ENCODE measurements at places on chromosomes 13 and 19.

GRCh38 chr19:1970003-1970805 is 29.2 kb downstream of the CSNK1G2 start:
- DNase-seq: no peak

DNA sequence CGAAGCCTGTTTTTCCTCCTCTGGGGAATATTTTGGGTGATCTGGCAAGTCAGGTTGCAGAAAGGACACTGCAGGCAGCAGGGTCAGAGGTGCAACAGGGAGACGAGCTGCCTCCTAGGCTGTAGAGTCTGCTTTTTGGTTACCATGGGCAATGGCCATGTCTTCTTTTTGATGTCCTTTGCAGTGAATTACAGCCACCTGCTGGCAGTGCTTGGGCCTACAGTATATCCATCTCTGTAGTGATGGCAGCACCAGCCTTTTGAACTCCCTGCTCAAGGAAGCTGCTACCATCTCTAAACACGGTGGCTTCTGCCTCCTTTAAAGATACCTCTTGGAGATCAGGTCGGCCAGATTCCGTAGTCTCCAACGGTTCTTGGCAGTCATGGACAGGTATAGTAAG is 73.9 kb downstream of the WTIP start:
- DNase-seq: no peak

DNA sequence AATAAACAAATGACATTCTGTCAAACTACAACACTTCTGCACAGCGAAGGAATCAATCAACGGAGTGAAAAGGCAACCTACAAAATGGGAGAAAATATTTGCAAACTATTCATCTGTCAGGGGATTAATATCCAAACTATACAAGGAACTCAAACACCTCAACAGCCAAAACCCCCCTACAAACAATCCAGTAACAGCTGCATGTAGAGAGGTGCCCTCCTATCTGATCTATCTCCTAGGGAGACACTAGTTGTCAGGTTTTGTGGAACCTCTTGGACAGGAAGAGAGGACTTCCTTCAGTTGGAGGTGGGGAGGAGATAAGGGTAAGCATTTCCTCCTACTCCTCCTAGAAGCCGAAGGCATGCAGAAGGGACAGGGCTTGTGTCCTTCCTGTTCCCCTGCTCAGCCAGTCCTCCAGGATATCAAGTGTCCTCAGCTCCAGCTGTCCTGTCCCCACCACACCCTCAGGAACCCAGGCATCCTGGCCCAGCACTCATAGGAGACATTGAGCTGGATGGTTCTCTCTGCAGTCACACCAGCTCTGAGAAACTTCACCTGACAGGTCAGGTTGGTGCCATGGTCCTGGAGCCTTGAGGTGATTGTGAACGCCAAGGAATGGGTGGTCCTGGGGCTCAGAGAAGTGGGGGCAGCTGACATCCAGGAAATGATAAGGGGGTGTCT is 9.8 kb upstream of the SIGLEC8 start:
- no peak for DNase-seq

DNA sequence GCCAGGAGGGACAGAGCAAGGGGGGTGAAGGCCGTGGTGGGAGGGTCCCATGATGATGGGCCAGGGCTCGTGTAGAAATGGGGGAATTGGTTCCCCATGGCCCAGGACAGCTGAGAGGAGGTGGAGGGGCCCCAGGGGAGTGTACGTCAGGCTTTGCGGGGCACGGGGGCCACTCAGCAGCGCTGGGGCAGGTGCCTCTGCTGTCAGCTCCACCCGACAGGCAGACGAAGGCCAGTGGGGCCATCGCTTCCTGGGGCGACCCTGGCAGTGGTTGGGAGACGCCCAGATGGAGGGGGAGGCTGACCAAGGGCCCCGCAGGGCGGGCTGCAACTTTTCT is 1.9 kb upstream of the TEKTIP1 start:
- DNase-seq: no peak

- DNase-seq: no peak
These were observed 5.3 kb downstream of the MISP start for GRCh38 chr19:756236-756635.

DNA sequence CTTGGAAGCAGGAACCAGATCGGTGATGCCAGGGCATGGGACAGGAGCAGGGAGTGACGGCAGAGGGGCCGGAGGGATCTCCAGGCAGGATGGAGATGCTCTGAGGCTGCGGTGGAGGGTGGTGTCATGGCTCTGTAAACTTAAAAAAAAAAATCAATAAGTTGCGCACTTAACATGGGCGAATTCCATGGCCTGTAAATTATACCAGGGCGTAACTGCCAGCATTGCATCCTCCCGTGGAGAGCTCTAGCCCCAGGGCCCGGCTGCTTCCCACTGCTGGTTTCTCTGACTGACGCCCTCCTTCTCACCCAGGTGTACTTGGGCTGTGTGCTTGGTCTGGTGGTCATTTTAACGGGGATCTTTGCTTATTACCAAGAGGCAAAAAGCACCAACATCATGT is 8.7 kb downstream of the ATP12A start:
- no peak for DNase-seq

- DNase-seq: no peak
These were observed 9.4 kb upstream of the PAN3 start for GRCh38 chr13:28128926-28129325.

- no peak for DNase-seq
These were observed 113.5 kb downstream of the MYO16 start for GRCh38 chr13:108742701-108743451.

DNA sequence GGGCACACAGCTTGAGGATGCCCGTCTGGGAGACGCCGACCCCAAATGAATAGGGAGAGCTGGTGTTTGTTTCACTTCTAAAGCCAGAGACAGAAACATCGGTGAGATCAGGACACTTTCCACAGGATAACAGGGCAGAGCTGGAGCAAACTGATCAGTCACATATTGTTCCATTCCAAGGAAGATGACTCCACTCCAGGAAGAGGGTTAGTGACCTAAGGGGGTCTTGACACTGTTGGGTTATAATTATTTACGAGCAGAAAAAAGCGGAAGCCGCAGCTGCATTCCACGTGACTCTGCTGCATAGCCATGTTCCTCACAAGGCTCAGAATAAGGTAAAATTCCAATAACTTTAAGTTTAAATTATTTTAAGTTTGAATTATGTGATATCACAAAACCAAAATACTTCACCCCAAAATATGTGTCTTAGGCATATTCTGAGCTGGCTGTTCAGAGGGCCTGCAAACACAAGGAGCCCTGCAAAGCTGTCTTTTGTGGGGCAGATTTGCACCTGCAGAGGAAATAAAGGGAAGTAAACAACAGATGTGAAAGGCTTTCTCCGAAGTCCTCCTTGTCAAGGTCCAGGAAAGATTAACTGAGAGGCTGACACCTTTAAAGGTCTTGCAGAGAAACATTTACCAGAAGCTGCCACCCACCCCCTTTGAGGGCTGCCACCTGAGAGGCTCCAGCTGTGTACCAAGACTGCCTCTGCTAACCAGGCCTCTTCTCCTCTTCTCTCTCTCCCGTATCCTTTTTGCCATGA is 819.2 kb downstream of the UQCRFS1 start:
- DNase-seq: no peak

- peak; percentile 8 for DNase-seq
These were observed 22.5 kb upstream of the ALOX5AP start for GRCh38 chr13:30712536-30713532.

DNA sequence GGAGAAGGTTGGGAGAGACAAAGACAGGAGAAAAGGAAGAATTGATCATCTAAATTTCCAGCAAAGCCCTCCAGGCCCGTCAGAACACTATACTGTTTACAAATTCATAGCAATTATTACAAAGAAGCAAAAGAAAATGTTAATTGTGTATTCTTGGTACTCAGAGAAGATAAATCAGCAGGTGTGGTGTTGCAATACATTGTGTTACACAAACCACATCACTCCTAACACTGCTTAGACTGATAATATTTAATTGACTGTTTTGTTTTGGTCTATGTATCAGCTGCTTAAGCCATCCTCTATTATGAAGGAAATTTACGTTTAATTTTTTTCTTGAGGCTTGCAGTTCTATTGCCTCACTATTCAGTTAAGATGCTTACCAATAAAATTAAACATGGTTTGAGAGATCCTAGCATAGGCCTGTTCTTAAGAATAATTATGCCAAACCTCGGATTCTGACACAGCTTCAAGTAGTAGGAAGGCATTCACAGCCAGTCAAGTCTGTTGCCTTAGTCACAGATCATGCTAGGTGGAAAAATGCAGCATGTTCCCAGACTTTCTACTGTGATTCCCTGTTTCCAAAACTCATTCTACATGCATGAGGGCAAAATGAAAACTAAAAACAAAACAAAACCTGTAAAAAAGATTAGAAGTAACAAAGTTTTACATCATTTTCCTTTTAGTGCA is 129.2 kb downstream of the TBC1D4 start:
- no peak for DNase-seq

DNA sequence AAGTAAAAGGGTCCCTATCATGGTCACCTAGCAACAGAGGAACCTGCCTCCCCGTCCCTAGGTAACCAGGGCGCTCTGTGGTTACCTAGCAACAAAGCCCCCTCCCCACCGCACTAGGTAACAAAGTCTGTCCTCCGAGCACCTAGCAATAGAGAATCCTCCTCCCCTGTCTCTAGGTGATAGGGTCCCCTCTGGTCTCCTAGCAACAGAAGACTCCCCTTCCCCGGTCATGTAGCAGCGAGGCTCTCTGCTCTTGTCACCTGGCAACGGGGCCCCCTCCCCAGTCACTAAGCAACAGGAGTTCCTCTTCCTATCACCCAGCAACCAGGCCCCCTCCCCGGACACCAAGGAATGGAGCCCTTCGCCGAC is 307 bp downstream of the JOSD2 start:
- peak; percentile 79 for DNase-seq

DNA sequence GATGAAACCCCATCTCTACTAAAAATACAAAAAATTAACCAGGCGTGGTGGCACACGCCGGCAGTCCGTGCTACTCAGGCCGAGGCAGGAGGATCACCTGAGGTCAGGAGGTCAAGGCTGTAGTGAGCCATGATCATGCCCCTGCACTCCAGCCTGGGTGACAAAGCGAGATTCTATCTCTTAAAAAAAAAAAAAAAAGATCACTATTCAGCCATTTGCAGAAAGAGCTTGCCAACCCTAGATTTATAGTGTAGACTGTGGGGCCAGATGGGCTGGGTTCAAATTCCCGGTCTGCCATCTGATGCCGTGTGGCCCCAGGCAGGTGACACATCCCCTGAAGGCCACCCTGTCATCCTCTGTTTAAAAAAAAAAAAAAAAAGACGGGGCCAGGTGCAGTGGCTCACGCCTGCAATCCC is 28.9 kb downstream of the SMIM24 start:
- DNase-seq: no peak

DNA sequence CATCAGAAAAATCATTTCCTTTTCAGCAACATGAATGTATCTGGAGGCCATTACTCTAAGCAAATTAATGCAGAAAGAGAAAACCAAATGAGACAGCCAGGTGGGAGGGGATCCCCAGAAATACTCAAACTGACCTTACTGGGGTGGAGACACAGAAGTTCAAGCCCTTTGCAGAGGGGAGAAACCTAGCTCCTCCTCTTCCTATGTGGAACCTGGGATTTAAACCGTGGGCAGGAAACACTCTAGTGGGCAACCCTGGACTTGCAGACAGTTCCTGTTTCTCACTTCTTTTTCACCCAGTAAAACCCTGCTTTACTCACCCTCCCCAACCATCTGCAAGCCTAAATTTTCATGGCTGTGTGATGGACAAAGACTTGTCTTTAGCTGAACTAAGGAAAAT is 61.3 kb downstream of the SLITRK6 start:
- DNase-seq: no peak

DNA sequence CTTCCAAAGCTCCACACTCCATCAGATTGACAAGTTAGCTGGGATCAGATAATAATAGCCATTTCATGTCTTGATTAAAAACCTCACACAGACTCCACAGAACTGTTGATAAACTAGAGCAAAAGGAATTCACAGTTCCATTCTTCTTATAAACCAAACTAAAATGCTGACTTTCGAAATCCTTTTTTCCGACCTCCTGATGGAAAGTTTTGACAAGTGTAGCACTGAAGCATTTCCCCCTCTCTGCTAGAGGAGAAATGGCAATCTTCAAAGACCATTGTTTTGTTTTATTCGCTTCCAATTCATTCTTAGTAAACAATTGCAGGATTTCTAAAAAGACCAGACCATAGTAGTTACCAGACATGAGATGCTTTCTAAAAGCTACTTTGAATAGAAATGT is 58.8 kb downstream of the COL4A2 start:
- no peak for DNase-seq

DNA sequence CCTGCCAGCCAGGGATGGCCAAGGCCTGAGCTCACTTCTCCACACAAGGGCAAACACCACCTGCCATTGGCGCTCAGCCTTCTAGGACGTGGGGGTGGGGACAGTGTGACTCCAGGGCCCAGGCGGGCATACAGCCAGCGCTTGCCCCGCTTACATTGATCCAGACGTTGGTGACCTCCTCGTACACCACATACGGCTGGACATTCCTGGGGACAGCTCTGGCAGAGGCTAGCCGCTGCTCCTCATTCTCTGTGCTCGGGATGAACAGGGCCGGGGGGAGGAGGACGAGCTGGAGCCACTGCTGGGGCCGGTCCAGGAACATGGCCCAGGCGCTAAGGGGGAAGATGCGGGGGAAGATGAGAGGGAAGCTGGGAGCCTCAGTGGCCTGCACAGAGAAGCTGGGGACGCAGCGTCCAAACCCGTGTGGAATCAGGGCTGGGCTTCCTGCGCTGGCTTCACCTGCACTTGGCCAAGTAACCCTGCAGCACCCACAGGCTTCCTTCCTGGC is 25.1 kb upstream of the MYDGF start:
- DNase-seq: no peak

DNA sequence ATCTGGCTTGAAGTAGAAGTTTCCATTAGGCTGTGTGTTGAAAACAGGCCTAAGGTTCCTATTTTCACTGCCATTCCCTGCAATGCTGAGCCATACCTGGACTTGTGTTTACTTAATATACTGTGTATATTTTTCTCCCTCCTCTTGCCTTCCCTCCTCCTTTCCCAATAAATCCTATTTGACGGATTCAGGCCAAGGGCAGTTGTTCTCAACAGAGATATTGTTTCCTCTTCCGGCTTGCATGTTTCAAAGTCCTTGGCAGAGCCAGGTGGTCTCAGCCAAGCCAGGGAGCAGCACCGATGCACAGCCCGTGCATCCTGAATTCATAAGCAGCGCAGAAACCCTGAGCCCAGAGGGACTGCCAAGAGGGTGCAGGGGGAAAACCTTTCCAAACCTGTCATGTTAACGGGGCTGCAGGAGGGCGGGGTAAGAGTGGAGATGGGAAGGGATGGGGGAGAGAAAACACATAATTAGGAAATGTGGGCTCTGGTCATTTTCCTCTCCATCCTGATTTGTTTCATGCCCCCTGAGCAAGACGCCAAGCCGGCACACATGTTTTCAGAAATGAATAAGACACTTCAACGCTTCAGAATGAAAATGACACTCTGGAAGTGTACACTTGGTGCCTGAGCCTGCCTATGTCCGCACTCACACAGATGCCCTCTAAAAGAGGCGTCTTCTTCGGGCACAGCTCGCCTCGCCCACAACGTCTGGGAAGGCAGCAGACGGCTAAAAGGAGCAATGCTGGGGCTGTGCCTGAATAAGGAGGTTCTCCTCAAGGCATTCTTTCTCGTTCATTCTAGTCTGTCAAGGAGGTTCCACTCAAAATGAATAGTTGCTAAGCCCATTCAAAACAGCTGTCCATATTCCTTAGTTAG is 149.3 kb upstream of the UBL3 start:
- no peak for DNase-seq

GRCh38 chr13:97113231-97114001 is 108.7 kb upstream of the MBNL2 start:
- no peak for DNase-seq
